ENCODE measurements at places on chromosomes 5 and 9.

GRCh38 chr9:136631038-136632000 lies 31.4 kb upstream of the EGFL7 start:
- no peak for DNase-seq

DNA sequence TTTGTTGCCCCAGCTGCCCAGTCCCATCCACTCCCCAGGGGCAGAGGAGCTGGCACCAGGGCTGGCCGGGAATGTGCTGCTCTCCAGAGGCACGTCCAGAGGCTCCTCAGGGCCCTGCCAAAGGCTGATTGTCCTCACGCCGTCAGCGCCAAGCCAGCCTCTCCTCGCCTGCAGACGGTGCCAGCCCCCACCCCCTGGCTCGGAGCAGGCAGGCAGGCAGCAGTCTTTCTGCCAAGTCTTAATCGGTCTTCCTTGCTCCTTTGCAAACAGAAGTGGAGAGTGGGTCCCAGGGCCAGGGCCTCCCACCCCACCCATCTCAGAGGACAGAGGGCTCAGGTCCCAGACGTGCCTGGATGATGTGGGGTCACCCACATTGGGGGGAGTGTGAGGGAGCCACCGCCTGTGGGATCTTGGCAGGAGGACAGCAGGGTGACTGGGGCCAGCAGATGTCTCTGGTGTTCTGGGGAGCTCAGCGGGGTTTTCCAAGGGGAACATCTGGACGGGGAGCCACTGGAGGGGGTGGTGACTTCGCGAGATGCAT lies 36.3 kb downstream of the FAM163B start:
- no peak for DNase-seq

DNA sequence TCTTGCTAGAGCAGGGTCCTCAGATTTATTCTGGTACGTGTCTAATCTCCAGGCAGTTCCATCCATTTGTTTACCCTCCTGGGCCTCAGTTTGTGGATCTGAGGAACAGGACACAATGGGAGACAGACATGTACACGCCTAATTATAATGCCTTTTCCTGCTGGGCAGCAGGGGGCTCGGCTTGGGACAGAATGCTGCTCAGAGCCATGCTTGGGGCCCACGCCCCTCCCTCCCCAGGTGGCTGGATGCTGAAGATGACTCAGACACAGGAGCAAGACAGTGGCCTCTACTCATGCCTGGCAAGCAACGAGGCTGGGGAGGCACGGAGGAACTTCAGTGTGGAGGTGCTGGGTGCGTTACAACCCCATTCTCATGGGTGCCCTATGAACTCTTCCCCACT lies 72.7 kb upstream of the ASS1 start:
- DNase-seq = no peak

GRCh38 chr9:4887556-4887955 lies 94.8 kb downstream of the RCL1 start:
- no peak for DNase-seq

GRCh38 chr9:124020520-124021384 lies 9.2 kb downstream of the LHX2 start:
- DNase-seq = no peak

DNA sequence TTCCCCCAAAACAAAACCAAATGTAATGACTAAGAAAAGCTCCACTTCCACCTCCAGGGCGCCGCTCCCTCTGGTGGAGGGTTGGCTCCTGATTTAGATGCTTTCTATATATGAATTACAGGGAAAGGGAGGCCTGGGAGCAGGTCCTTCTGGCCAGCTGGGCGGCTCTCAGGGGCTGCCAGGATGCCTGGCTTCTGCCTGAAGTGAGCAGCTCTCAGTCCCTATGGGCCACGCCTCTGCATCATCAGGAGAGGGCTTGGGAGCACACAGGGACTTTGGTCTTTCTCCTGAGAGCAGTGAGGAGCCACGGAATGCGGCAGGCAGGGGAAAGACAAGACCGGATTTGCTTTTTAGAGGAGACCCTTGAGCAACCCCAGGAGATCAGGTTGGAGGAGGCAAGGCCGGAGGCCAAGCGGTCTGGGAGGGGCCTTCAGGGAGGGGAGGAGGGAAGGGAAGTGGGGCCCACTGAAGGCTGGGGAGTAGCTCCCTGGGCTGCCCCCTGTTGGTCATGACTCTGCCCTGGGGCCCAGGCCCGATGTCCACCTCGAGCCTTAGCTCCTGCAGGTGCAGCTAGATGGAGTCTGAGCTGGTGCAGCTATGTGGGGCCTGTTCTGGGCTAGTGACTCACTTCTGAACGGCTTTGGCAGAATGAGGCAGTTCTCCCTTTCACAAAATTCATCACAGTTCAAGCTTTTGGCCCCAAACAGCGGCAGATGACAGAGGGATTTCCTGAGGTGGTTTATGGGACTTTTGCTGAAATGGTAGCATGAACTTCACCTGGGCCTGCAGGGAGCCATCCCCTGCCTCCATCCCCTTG lies 11.3 kb upstream of the GRHPR start:
- no peak for DNase-seq

DNA sequence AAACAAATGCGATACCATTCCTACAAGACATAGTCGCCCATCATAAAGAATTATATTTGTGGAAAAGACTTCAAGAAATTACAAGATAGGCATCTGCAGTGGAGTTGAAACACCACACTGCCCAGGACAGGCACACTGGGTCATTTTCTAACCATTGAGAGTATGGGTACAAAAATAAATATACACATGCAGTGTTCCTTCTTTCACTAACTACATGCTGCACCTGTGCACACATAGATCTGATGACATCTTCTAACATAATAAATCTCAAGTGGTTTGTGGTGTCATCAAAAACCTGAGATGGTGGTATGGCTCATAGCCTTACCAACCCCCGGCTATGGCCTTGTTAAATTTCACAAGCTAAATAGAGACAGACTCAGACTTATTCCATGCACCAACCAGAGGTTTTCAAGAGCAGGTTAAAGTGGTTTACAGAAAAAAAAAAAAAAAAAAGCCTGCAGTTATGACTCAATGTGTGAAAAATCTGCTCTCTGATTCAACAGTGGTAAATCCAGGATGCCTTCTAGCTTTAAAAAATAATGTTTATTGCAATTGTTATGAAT lies 12.4 kb upstream of the NFIB start:
- peak; percentile 90 for DNase-seq

GRCh38 chr5:159003045-159004030 lies 96.4 kb downstream of the EBF1 start:
- no peak for DNase-seq

DNA sequence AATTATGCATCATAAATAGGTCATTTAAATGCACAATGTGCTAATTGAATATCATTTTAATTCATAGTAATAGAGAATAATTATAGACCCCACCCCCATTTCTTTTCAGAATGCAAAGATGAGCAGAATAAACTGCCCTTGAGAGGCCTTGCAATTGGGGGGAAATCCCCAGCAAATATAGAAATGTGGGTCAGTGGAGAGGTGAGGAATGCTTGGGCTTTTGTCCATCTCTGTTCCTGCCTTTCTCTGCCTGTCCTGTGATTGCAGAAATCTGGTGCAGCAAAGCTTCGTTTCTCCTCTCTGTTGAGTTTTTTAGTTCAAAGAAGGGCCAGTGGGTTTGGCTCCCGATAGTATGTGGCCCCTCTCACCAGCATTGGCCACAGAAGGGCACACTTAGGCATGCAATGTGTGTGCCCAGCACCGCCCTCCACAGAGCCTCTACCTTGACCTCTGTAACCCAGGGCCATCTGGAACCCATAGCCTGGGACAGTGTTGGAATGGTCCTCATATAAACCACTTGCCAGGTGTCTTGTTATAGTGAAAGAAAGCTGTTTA lies 164.2 kb downstream of the SEMA6A start:
- no peak for DNase-seq

DNA sequence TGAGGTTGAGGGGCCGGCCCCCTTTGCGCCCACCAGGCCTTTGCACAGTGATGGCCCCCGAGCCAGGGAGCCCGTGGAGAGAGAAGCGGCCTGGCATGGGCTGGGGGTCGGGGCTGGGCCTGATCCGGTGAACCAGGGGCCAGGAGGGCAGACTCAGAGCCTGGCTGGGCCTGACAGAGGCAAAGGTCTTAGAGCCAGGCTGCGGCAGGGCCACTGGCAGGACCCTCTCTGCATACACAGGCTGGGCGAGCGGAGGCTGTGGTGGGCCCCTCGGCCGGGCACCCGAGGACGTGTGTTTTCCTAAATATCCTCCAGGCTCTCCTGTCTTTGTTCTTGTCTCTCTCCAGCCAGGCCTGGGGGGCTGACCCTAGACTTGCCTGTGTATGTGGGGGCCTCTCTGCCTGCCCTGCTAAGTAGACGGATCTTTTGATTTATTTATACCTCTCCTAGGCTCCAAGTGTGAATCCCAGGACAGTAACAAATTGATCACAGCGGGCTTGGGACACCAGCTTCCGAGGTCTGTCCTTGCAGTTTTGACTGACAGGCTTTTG lies 933 bp downstream of the NEK6 start:
- no peak for DNase-seq

DNA sequence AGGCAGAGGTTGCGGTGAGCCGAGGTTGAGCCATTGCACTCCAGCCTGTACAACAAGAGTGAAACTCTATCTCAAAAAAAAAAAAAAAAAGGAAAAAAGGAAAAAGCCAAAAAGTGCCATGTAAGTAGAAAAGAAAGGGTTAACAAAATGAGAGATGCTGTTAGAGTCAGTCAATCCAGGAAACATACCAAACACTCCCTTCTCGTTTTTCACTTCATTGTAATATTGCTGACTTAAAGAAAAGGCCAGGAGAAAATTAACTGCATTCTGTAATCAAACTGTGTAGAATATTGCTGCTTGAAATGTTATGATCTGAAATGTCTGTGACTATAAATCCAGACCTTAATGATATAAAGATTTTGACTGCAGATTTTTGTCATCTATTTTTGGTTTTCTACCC lies 379.1 kb downstream of the ENC1 start:
- no peak for DNase-seq
